ENCODE measurements at places on chromosomes 5 and 9.

DNA sequence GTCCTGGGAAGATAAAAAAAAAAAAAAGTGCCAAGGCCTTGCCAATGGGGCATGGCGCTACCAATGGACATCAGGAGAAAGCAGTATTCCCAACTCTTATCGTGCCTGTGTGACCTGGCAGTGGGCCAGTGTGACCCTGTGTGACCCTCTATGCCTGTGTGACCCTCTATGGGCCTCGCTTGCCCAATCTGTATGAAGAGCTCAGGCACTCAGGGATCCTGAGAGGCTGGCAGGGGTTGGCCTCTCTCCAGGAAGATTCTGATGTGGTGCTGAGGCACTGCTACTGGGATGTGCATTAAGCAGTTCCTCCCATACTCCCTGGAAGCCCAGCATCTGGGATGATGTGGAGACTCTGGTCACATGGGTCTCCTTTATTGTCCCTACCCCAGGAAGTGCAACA, 179.2 kb downstream of the MACROH2A1 start:
- DNase-seq = no peak

GRCh38 chr5:10452768-10453331, 11.2 kb downstream of the ROPN1L start:
- peak; percentile 60 for DNase-seq

DNA sequence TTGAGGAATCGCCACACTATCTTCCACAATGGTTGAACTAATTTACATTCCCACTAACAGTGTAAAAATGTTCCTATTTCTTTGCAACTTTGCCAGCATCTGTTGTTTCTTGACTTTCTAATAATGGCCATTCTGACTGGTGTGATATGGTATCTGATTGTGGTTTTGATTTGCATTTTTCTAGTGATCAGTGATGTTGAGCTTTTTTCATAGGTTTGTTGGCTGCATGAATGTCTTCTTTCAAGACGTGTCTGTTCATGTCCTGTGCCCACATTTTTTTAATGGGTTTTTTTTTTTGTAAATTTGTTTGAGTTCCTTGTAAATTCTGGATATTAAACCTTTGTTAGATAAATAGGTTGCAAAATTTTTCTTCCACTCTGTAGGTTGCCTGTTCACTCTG, 615.9 kb downstream of the SEMA5A start:
- no peak for DNase-seq

GRCh38 chr9:111362526-111362925, 32.5 kb upstream of the OR2K2 start:
- DNase-seq = no peak

Measured in CMK (cell line).